Nephron progenitor cell (in vitro differentiated cells): ENCODE measurements at places on chromosomes 13 and 19.

GRCh38 chr19:30608471-30608870 lies 236.3 kb downstream of the ZNF536 start:
- H3K4me3 ChIP-seq: no peak overlapping the region
- H3K27ac ChIP-seq: no peak overlapping the region
- H3K4me1 ChIP-seq: no peaks in the 10 kb centered on the region

- H3K27ac ChIP-seq: peak overlapping the region; percentile 32
- peaks cover 17% of the 10 kb centered on the region for H3K36me3 ChIP-seq
- no peak for DNase-seq
These were observed 5.8 kb downstream of the DAZAP1 start for GRCh38 chr19:1412995-1413800.

- no peaks in the 10 kb centered on the region for H3K4me1 ChIP-seq
- H3K27me3 ChIP-seq: no peaks in the 10 kb centered on the region
- no peak overlapping the region for H3K4me3 ChIP-seq
- no peak for DNase-seq
These were observed 1399.2 kb upstream of the ATXN8OS start for GRCh38 chr13:68708336-68708908.

- no peak for DNase-seq
- H3K27ac ChIP-seq: peak overlapping the region; percentile 2
- peaks cover 47% of the 10 kb centered on the region for H3K36me3 ChIP-seq
- peaks cover 15% of the 10 kb centered on the region for H3K4me1 ChIP-seq
- no peak overlapping the region for H3K4me3 ChIP-seq
These were observed 34.0 kb downstream of the ITM2B start for GRCh38 chr13:48266701-48267639.

GRCh38 chr19:42091742-42092141 lies 15.8 kb downstream of the ZNF574 start:
- H3K27ac ChIP-seq: no peak overlapping the region
- H3K27me3 ChIP-seq: peaks cover 28% of the 10 kb centered on the region
- peaks cover 59% of the 10 kb centered on the region for H3K4me1 ChIP-seq
- H3K4me3 ChIP-seq: no peak overlapping the region

GRCh38 chr13:71817335-71817734 lies 49.7 kb downstream of the DACH1 start:
- H3K27ac ChIP-seq: no peak overlapping the region
- H3K4me1 ChIP-seq: peaks cover 26% of the 10 kb centered on the region
- H3K36me3 ChIP-seq: peaks cover 69% of the 10 kb centered on the region
- DNase-seq: no peak

DNA sequence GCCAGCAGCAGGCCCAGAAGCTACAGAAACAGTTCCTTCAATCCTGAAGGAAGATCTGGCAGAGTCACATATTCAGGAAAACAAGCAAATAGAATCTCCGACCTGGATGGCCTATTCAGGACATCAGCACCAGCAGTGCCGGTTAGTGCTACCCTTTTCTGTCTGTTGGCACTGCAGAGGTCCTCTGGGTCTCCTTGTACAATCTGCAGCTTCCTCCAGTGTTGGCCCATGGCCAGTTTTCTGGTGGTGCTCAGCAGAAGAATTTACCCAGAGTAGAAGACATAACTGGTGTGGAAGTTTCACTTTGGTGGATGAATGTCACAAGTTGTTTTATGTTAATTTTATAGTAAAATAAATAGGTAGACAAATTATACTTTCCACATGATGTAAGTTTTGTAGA lies 498.1 kb downstream of the COG6 start:
- no peak for DNase-seq
- H3K4me3 ChIP-seq: no peak overlapping the region
- H3K27ac ChIP-seq: no peak overlapping the region
- peaks cover 12% of the 10 kb centered on the region for H3K4me1 ChIP-seq
- H3K27me3 ChIP-seq: peaks cover 14% of the 10 kb centered on the region

- no peaks in the 10 kb centered on the region for H3K27me3 ChIP-seq
- no peak overlapping the region for H3K27ac ChIP-seq
- H3K36me3 ChIP-seq: no peaks in the 10 kb centered on the region
These were observed 1237.7 kb upstream of the PCDH20 start for GRCh38 chr13:62653371-62653770.

GRCh38 chr13:43377973-43378372 lies 354.6 kb downstream of the DNAJC15 start:
- H3K27ac ChIP-seq: no peak overlapping the region
- H3K4me3 ChIP-seq: no peak overlapping the region
- no peaks in the 10 kb centered on the region for H3K27me3 ChIP-seq
- no peaks in the 10 kb centered on the region for H3K4me1 ChIP-seq
- no peaks in the 10 kb centered on the region for H3K36me3 ChIP-seq

DNA sequence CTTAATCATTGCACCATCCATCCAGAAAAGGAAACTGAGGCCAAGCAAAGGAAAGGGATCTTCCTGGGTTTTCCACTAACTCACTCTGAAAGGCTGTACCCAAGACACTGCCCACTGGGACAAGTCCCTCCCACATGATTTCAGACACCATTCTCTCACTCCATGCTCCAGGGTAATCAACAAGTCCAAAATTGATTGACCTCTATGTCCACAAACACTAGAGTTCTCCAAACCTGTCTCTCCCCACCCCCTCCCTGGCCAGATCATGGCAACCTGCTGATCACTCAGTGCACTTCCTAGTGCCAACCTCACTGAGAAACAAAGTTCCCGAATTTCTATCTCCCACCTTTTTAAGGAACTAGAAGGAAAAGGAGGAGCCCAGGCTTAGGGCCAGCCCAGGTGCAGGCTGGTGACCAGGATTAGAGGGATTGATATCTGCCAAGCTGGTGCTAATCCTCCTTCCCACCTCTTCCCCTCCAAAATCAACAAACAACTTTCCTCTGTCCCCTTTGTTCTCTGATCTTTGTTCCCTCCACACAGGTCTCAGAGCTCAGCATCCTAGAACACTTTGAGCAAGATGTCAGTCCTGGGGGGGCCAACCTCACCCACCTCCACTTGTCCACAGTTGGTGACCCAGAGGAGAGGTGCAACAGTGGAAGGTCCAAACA lies 2.4 kb upstream of the CYP2A13 start:
- no peaks in the 10 kb centered on the region for H3K36me3 ChIP-seq
- peaks cover 72% of the 10 kb centered on the region for H3K27me3 ChIP-seq
- no peak overlapping the region for H3K27ac ChIP-seq
- no peak for DNase-seq

- H3K4me1 ChIP-seq: peaks cover 61% of the 10 kb centered on the region
- no peak for DNase-seq
- no peak overlapping the region for H3K4me3 ChIP-seq
- peak overlapping the region; percentile 8 for H3K27ac ChIP-seq
- H3K27me3 ChIP-seq: peaks cover 6% of the 10 kb centered on the region
These were observed 55.1 kb upstream of the TNFRSF19 start for GRCh38 chr13:23515116-23515515.

DNA sequence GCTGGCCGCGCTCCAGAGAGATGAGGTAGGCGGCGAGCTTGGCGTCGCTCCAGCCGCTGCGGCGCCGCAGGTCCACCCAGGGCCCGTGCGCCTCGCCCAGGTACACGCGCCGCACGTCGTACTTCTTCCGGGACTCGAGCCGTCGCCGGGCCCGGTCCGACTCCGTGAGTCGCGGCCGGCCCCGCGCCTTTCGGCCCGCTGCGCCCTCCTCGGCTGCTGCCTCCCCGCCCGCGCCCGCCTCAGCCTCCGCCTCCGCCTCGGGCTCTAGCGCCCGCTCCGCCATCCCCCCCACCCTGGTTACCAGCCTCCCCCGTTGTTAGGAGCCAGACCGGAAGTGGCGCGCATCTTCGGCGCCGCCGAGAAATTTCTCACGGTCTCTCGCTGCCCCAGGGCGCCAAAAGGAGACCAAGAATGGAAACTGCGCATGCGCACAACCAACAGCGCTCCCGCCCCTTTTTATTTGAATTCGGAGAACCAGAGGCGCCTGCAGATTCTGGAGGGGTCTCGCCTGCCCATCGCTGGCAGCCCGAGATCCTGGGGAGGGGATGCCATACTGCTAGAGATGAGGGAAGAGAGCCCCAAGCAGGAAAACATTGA lies at the start of gene ZNF653:
Gene ZNF653 (minus strand): TSS at position 336 of the 597 bp plus-strand sequence. CDS start 53 bp downstream, at position 283.
- peaks cover 27% of the 10 kb centered on the region for H3K4me1 ChIP-seq
- H3K36me3 ChIP-seq: peaks cover 6% of the 10 kb centered on the region
- DNase-seq: peak; percentile 93
- peaks cover 3% of the 10 kb centered on the region for H3K27me3 ChIP-seq

GRCh38 chr19:339262-339887 lies 5.2 kb downstream of the MIER2 start:
- no peak overlapping the region for H3K4me3 ChIP-seq
- H3K4me1 ChIP-seq: peaks cover 41% of the 10 kb centered on the region
- H3K27me3 ChIP-seq: peaks cover 8% of the 10 kb centered on the region
- no peak for DNase-seq

DNA sequence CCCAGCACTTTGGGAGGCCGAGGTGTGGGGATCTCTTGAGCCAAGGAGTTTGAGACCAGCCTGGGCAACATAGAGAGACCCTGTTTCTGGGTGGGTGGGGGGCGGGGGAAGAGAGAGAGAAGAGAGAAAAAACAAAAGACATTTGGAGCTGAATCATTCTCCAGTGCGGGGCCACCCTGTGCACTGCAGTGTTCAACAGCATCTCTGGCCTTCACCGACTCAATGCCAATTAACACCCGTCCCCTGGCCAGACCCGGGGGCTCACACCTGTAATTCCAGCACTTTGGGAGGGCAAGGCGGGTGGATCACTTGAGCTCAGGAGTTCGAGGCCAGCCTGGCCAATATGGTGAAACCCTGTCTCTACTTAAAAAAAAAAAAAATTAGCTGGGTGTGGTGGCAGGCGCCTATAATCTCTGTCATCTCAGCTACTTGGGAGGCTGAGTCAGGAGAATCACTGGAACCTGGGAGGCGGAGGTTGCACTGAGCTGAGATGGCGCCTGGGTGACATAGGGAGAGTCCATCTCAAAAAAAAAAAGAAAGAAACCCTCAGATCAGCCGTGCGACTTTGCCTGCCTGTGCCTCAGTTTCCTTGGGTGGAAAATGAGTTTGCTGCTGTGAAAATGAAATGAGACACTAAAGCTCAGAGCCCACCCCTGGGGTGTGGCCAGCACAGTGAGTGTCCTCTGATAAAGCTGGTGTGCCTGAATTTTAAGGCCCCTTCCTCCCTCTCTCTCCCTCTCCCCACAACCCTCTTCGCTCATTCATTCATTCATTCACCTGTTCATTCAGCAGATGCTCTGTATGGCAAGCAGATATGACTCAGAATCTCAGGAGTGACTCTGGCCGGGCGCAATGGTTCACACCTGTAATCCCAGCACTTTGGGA lies 6.4 kb downstream of the KLF2 start:
- DNase-seq: no peak
- peaks cover 89% of the 10 kb centered on the region for H3K27me3 ChIP-seq
- H3K36me3 ChIP-seq: no peaks in the 10 kb centered on the region

GRCh38 chr13:113650275-113650674 lies 7.7 kb downstream of the ATP4B start:
- peaks cover 37% of the 10 kb centered on the region for H3K36me3 ChIP-seq
- H3K27me3 ChIP-seq: peaks cover 6% of the 10 kb centered on the region
- DNase-seq: no peak
- no peak overlapping the region for H3K4me3 ChIP-seq
- H3K4me1 ChIP-seq: peaks cover 18% of the 10 kb centered on the region
